MCF 10A (cell line): ENCODE measurements at places on chromosomes 4 and X.

- DNase-seq = no peak
Observed at GRCh38 chr4:145565328-145565727, 53.9 kb upstream of the MMAA start.

DNA sequence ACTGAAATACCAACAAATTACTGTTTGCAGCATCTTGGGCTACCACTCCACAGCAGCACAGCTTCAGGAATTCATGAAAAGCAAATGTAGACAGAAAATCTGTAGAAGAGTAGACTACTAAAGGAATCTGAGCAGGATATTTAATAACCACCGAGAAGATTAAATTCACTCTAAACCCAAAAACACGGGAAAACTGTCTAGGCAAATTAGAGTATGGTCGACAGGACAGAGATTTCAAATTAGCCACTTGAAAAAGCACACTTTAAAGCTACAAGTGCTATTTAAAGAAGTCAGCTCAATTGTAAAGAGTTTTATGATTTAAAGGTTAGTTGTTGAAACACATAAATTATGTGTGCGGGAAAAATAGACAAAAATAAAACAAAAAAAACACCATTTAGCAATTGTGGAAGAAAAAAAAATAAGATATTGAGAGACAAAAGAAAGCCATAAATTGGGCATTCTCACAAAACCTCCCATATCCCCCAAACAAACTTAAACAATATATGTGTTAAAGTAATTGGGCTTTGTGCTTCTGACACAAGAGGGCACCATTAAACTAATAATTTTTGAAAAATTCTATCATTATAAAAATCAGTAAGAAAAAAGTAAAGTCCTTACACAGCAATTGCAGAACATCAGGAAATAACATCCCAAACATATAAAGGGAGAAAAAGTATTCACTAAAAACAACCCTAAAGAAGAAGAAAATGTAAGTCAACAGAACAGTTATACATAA, 880.8 kb downstream of the TECRL start:
- DNase-seq = peak; percentile 20

GRCh38 chr4:160265836-160266235, 1163.0 kb downstream of the RAPGEF2 start:
- no peak for DNase-seq

- DNase-seq = no peak
Observed at GRCh38 chr4:833731-834367, 7.9 kb upstream of the CPLX1 start.

GRCh38 chrX:28229217-28229616, 248.0 kb upstream of the DCAF8L1 start:
- DNase-seq = no peak

- DNase-seq = no peak
Observed at GRCh38 chr4:24589448-24589847, 5.1 kb upstream of the DHX15 start.

GRCh38 chrX:72115380-72115779, 16.3 kb downstream of the RTL5 start:
- no peak for DNase-seq

- peak; percentile 94 for DNase-seq
Observed at GRCh38 chr4:84379917-84380641, 119.0 kb downstream of the NKX6-1 start.

GRCh38 chrX:150005027-150005426, 66.7 kb upstream of the EOLA2 start:
- DNase-seq = no peak

GRCh38 chrX:72180539-72180938, 1.0 kb upstream of the PIN4 start:
- DNase-seq = no peak

DNA sequence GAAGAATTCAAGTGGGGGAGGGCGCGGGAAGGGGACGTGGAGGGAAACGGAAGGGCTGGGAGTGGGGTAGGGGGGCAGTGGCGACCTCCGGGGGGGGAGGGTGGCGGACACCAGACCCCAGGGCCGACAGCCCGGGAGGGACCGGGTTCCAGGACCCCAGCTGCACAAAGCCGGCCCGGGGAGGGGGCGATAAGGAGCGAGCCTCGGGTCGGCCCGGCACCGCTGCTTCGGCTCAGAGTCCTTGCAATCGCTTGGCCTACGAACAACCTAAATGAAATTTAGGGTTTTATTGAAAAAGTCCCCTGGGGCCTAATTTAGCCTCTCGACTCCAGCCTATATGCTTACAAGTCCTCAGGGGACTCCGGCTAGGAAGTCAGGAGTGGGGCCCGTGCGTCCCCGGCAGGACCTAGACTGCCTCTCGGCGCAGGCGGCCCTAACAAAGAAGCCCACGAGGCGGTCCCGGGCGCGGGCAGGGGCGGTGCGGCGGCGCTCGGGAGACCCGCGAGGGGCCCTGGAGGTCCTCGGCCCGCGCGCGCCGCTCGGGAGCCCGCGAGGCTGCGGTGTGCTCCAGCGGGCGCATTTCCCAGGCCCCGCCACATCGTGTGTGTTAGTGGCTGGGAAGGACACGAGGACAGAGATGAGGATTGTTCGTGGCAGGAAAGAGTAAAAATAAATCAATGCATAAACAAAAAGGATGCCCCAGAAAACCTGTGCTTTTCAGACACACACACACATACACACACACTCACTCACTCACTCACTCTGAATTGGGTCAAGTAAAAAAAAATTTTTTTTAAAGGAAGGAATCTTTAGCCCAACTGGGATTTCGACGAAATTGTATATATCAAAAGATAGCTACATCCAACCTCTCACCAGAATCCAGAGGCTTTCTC, 70.0 kb downstream of the MGST2 start:
- DNase-seq = no peak

DNA sequence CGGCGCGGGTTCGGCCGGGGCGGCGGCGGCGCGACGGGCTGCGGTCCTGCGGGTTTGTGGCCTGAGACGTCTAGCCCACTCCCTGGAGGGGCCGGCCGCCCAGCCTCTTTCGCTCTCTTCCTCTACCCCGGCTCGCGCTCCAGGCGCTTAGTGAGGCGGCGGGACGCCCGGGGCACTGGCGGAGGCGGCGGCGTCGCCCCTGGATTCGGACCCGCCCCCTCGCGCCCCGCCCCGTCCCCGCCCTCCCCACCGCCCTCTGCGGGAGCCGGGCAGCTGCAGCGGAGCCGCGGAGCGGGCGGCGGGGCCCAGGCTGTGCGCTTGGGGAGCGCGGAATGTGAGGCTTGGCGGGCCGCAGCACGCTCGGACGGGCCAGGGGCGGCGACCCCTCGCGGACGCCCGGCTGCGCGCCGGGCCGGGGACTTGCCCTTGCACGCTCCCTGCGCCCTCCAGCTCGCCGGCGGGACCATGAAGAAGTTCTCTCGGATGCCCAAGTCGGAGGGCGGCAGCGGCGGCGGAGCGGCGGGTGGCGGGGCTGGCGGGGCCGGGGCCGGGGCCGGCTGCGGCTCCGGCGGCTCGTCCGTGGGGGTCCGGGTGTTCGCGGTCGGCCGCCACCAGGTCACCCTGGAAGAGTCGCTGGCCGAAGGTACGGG, at the start of gene BMP2K:
BMP2K (plus strand) TSS at position 272 of the 650 bp plus-strand sequence; CDS start at position 466, 194 bp downstream.
- DNase-seq = peak; percentile 77

DNA sequence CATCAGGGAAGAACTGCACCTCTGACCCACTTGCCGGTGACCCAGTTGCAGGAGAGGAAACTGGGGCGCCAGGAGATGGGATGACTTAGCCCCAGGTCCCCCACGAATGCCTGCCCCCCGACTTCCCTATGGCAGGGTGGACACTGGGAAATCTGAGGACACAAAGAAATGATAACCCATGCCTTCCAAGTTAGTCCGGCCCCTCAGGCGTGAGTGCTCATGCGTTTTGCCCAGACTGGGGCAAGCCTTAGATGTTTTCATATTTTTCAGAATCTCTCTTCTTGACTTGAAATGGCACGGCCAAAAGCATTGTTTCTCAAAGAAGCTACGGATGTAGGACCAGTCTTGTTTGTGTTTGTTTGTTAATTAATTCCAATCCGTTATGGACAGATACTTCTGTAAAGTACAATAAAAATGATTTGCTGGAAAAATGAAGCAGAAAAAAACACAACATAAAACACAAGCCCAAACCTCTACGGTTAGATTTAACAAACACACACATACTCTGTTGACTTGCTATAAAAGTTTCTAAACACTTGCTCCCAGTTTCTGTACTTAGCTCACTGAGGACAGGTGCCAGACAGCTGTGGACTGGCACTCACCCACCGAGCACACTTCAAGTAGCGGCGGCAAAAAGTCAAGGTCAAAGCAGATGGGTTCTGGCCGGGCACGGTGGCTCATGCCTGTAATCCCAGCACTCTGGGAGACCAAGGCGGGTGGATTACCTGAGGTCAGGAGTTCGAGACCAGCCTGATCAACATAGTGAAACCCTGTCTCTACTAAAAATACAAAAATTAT, 341.5 kb downstream of the BCOR start:
- no peak for DNase-seq

- DNase-seq = peak; percentile 27
Observed at GRCh38 chr4:44638091-44638490, 13.3 kb downstream of the YIPF7 start.

DNA sequence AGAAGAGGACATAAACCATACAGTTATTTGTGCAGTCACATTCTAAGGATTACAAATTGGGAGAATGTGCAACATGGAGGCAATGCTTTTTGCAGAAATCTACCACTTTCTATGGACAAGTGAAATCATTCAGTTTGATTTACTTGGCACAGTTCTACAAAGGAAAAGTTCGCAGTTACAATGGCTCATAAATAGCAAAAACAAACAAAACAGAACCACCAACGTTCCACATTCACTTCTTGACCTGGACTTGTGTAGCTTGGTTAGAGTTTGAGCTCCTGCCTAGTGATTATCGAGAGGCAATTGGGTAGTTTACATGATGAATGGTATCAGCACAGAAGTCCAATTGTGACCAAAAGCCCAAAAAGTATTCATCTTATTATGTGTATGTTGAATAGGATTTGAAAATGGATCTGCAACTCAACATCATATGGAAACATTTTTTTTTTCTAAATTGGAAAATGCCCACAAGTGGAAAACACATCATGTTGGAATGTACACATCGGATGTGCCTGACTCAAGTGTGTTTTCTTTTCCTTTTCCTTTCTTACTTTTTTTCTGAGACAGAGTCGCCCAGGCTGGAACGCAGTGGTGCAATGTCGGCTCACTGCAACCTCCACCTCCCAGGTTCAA, 123.8 kb downstream of the LUZP4 start:
- no peak for DNase-seq

- no peak for DNase-seq
Observed at GRCh38 chr4:102234243-102234838, 110.9 kb downstream of the SLC39A8 start.

DNA sequence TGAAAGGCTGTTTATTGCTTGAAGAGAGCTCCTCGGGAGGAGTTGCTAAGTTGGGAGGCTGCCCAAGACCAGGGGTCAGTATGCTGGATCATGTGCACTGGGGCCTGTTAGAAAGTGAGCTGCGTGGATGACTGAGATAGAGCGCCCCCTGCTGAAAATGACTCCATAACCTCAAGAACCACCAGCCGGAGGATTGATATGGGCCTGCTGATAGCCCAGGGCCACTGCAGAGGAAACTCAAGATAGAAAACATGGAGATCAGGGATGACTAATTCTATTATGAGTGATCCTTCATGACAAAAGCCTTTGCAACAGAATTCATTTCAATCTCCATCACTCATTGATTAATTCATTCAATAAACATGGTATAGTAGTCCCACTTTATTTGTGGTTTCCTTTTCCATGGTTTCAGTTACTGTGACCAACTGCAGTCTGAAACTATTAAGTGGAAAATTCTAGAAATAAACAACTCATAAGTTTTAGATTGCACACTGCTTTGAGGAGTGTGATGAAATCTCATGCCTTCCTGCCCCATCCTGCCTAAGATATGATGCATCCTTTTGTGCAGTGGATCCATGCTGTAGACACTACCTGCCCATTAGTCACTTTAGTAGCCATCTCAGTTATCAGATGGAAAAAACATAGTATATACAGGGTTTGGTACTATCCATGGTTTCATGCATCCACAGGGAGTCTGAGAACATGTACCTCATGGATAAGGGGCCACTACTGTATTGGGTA, 126.7 kb upstream of the MBNL3 start:
- peak; percentile 64 for DNase-seq

- DNase-seq = no peak
Observed at GRCh38 chrX:65712005-65712806, 44.8 kb downstream of the MSN start.

DNA sequence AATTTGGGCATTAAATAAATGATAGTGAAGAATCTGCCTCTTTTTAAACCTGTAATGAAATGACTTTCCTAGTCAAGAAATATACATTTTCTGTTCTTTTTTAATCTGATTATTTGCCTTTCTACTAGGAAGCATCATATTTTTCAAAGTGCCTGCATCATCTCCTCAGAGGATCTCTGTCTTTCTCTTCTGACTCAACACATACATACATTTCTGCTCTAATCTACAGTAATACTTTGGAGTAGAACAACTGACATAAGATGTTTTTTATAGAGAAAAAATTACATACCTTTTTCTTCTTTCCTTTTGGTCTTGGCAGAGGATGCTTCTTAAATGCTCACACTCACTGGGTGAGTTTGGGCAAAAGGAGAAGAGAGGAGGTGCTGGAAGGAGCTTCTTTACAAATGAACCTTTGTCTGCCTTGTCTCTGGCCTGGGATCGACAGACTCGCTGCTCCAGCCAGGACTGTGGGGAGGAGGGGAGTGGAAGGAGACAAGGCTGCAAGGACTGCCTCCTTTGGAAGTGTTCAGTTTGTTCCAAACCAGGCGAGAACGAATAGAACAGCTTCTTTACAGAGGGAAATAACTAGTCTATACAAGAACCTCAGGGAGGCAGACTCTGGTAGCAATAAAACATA, at the start of gene SCRG1:
SCRG1 (minus strand) TSS at position 338 of the 637 bp plus-strand sequence. CDS start 7,702 bp downstream, outside the sequence.
- no peak for DNase-seq

- DNase-seq = no peak
Observed at GRCh38 chr4:38365748-38366310, 298.2 kb upstream of the KLF3 start.

DNA sequence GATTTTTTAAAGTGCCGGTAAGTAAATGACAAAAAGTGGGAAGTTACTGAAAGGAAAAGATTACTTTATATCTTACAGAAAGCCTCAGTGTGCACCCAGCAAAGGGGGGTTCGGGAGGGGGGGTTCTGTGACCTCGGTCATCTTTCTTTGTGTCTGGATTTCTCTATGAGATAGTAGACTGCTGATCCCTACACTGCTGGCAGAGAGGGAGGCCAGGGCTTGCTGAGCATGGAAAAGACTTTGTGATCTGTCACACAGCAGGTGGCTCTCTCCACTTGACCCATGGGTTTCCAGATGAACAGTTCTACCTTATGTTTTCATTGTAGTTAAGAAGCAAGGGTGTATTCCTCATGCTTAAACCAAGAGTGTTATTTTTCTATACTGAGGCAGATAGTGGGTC, 475.6 kb downstream of the PCDH10 start:
- DNase-seq = no peak
